ENCODE measurements at places on chromosomes 2 and 18. TPM values are rescaled to one million over a fixed set of nuclear protein-coding genes. Genes with fewer than 3 reads are reported as not detected.

- H3K27me3 ChIP-seq, result no peaks in the 10 kb centered on the region
- no peak overlapping the region for H3K27ac ChIP-seq
- no peak overlapping the region for H3K4me3 ChIP-seq
- no peaks in the 10 kb centered on the region for H3K4me1 ChIP-seq
- no peaks in the 10 kb centered on the region for H3K36me3 ChIP-seq
- no peak for DNase-seq
Observed at GRCh38 chr18:28794459-28795245, 617.7 kb upstream of the CDH2 start.

- H3K4me3 ChIP-seq, result no peak overlapping the region
- H3K27ac ChIP-seq, result no peak overlapping the region
- no peaks in the 10 kb centered on the region for H3K27me3 ChIP-seq
- no peak for DNase-seq
- H3K4me1 ChIP-seq, result no peaks in the 10 kb centered on the region
Observed at GRCh38 chr18:8260319-8260718, 348.9 kb upstream of the RAB12 start.

GRCh38 chr2:176751314-176752227, 461.0 kb upstream of the HNRNPA3 start:
- H3K27me3 ChIP-seq, result peaks cover 22% of the 10 kb centered on the region
- H3K27ac ChIP-seq, result no peak overlapping the region
- no peak for DNase-seq
- H3K36me3 ChIP-seq, result no peaks in the 10 kb centered on the region

- H3K36me3 ChIP-seq, result no peaks in the 10 kb centered on the region
- H3K27ac ChIP-seq, result no peak overlapping the region
- no peak for DNase-seq
- H3K27me3 ChIP-seq, result no peaks in the 10 kb centered on the region
- H3K4me1 ChIP-seq, result no peaks in the 10 kb centered on the region
Observed at GRCh38 chr18:56458770-56459712, 179.4 kb downstream of the TXNL1 start.

- no peaks in the 10 kb centered on the region for H3K27me3 ChIP-seq
- no peak for DNase-seq
- no peak overlapping the region for H3K4me3 ChIP-seq
- no peak overlapping the region for H3K27ac ChIP-seq
- H3K4me1 ChIP-seq, result no peaks in the 10 kb centered on the region
Observed at GRCh38 chr18:9354256-9354655, 19.7 kb downstream of the TWSG1 start.

DNA sequence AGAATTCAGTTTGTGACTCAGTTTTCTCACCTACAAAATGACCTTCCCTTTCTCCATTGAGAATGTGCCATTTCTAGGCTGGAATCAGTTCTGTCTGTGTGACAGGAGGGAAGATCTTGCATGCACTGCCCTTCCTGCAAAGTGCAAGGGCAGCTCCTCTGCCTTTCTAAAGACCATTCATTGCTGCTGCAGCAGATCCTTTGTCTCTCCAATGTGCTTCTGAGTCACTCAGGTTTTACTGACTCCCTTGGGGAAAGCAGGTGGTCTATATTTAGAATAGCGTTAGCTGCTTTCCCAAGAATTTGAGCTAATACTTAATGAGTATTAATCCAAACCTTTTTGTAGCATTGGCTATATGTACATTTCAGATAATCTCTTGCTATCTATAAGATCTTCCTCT, 62.5 kb downstream of the DAW1 start:
- DNase-seq, result no peak
- H3K4me3 ChIP-seq, result no peak overlapping the region
- peaks cover 2% of the 10 kb centered on the region for H3K27me3 ChIP-seq
- H3K27ac ChIP-seq, result no peak overlapping the region
- no peaks in the 10 kb centered on the region for H3K4me1 ChIP-seq
- no peaks in the 10 kb centered on the region for H3K36me3 ChIP-seq

DNA sequence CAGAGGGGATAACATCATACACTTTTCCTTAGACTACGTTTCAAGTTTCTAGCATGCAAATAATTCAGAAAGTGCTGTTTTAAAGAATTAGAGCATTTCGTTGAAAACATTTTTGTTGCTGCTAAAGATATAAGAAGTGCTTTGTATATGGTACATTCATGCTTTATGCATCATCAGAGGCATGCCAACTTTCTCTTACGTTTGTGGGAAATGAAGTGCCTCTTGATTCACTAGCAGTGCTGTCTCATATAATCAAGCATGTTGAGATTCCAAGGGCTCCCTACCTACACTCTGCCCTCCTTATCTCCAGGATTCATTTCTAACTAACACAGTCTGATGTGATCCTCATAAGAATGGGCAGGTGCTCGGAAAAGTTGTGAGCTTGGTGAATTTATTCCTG, 748.6 kb upstream of the DDX18 start:
- H3K27ac ChIP-seq, result no peak overlapping the region
- no peaks in the 10 kb centered on the region for H3K27me3 ChIP-seq
- no peak for DNase-seq
- H3K4me3 ChIP-seq, result no peak overlapping the region
- H3K36me3 ChIP-seq, result no peaks in the 10 kb centered on the region
- H3K4me1 ChIP-seq, result no peaks in the 10 kb centered on the region

GRCh38 chr2:162734866-162735265, 103.7 kb downstream of the KCNH7 start:
- no peak overlapping the region for H3K27ac ChIP-seq
- DNase-seq, result no peak
- H3K27me3 ChIP-seq, result no peaks in the 10 kb centered on the region
- H3K4me1 ChIP-seq, result peaks cover 7% of the 10 kb centered on the region

- no peak overlapping the region for H3K27ac ChIP-seq
- H3K4me1 ChIP-seq, result no peaks in the 10 kb centered on the region
- H3K36me3 ChIP-seq, result peaks cover 3% of the 10 kb centered on the region
- DNase-seq, result no peak
- H3K27me3 ChIP-seq, result no peaks in the 10 kb centered on the region
- no peak overlapping the region for H3K4me3 ChIP-seq
Observed at GRCh38 chr2:45897842-45898241, 246.4 kb downstream of the PRKCE start.

DNA sequence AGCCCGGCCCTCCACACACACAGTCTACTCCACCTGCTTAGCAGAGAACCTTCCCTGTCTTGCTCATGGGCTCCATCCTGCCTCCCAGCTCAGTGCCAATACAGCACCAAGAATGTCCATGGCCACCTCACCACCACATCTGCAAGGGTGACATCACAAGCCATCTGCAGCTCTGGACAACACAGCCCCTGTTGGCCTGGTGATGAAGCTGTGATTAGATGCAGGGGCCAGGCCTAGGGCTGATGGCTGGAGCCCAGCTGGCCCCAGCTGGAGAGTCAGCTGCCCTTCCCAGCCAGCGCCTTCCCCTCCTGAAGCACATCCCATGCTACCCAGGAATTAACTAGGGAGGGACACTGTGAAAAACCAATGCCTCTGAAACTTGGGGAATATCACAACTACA, 91.1 kb downstream of the TTC32 start:
- DNase-seq, result no peak
- no peaks in the 10 kb centered on the region for H3K4me1 ChIP-seq
- H3K4me3 ChIP-seq, result no peak overlapping the region
- H3K36me3 ChIP-seq, result no peaks in the 10 kb centered on the region
- H3K27ac ChIP-seq, result no peak overlapping the region

GRCh38 chr2:229980431-229981184, 58.3 kb downstream of the FBXO36 start:
- H3K27ac ChIP-seq, result no peak overlapping the region
- no peak overlapping the region for H3K4me3 ChIP-seq
- no peaks in the 10 kb centered on the region for H3K27me3 ChIP-seq
- peaks cover 5% of the 10 kb centered on the region for H3K4me1 ChIP-seq
- H3K36me3 ChIP-seq, result no peaks in the 10 kb centered on the region

DNA sequence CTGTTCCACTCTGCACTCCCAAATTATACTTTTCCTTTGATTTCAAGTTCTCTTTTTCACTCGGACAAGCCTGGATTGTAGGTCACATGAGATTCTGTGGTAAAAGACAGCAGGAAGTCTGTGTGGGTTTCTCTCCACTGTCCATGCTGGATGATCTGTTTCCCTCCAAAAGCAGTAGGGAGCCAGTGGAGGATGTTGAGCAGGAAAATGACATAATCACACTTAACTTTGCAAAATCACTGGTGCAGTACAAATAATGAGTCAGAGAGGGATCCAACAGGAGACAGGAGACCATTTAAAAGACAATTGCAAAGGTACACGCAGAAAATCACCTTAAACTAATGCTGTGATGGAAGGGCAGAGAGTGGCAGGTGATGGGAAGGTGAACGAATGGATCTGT, 301.3 kb downstream of the ZNF407 start:
- DNase-seq, result no peak
- peaks cover 18% of the 10 kb centered on the region for H3K4me1 ChIP-seq

DNA sequence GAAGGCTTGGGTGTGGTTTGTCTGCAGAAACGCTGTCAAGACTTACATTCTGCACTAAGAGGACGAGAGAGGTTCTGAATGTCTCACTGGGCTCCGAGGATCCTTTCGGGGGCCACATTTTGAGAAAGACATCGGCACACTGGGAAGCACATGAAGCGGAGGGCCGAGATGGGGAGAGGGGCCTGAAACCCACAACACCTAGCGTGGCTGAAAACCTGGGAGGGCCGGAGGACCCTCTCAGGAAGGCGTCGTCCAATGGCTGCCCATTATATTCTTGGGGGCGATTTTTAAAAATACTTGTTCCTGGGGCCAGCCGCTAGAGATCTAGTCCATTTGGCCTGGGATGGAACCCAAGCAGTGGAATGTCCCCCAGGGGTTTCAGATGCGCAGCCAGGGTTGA, 229.6 kb downstream of the GBX2 start:
- DNase-seq, result no peak
- no peaks in the 10 kb centered on the region for H3K36me3 ChIP-seq
- H3K4me3 ChIP-seq, result no peak overlapping the region
- H3K27ac ChIP-seq, result no peak overlapping the region
- H3K27me3 ChIP-seq, result no peaks in the 10 kb centered on the region
- H3K4me1 ChIP-seq, result no peaks in the 10 kb centered on the region

DNA sequence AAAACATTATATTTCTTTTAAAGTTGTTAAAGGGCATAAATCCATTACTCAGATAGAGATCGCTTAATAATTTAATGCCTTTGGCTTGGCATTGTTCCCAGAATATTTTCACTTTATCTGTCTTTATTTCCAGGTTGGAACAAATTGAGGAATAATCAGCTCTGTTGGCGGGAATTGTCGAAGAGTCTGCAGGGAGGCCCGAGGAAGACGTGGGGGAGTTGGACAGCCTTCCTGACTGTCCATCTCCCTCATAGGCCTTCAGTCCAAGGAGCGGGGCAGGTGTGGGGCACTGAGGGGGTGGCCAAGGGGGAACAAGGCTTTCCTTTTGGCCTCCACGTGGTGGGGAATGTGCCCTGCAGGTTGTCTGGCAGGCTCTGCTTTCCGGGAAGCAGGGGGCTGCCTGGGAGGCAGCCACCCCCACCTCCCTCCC, 179.6 kb downstream of the ZBTB7C start:
- H3K4me3 ChIP-seq, result no peak overlapping the region
- peaks cover 29% of the 10 kb centered on the region for H3K4me1 ChIP-seq
- no peaks in the 10 kb centered on the region for H3K36me3 ChIP-seq
- no peak for DNase-seq
- H3K27ac ChIP-seq, result no peak overlapping the region

- no peak for DNase-seq
- peaks cover 33% of the 10 kb centered on the region for H3K4me1 ChIP-seq
- no peak overlapping the region for H3K4me3 ChIP-seq
Observed at GRCh38 chr2:229855116-229855515, 66.7 kb downstream of the TRIP12 start.

- H3K27me3 ChIP-seq, result peaks cover 12% of the 10 kb centered on the region
- H3K27ac ChIP-seq, result no peak overlapping the region
- H3K4me3 ChIP-seq, result no peak overlapping the region
Observed at GRCh38 chr2:98866033-98866432, 70.0 kb downstream of the CRACDL start.

DNA sequence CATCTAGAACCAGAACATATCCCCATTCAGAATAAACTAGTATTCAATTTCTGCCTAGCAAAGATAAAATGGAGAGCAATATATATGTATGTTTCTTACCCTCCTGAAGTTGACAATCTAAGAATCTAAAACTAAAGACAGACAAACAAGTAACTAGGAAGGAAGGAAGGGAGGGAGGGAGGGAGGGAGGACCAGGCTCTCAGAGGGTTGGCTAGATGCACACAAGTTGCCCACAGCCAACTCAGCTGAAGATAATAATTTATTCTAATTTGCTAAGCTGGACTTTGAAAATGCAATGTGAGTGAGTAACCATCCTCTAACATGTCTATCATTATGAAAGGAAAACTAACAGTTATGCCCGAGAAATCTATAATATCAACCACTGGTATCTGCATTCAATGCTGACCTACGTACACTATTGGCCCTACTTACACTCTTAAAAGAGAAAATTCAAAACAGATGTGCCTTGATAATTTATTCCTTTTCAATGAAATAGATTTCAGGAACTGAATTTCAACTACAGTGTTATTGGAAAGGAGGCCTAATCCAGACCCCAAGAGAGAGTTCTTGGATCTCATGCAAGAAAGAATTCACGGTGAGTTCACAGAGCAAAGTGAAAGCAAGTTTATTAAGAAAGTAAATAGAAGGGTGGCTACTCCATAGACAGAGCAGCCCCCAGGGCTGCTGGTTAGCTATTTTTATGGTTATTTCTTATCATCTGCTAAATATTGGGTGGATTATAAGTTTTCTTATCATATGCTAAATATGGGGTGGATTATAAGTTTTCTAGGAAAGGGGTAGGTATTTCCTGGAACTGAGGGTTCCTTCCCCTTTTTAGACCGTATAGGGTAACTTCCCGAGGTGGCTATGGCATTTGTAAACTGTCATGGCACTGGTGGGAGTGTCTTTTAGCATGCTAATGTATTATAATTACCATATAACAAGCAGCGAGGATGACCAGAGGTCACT, 288.5 kb upstream of the SLC39A10 start:
- DNase-seq, result no peak
- no peak overlapping the region for H3K4me3 ChIP-seq

GRCh38 chr18:12401881-12402280, 5.8 kb upstream of the PRELID3A start:
- no peaks in the 10 kb centered on the region for H3K36me3 ChIP-seq
- no peak overlapping the region for H3K27ac ChIP-seq
- H3K4me1 ChIP-seq, result peaks cover 19% of the 10 kb centered on the region
- peaks cover 34% of the 10 kb centered on the region for H3K27me3 ChIP-seq
- DNase-seq, result no peak

GRCh38 chr18:79252904-79253633, 142.7 kb upstream of the NFATC1 start:
- H3K27me3 ChIP-seq, result no peaks in the 10 kb centered on the region
- H3K4me1 ChIP-seq, result peaks cover 5% of the 10 kb centered on the region
- no peak overlapping the region for H3K27ac ChIP-seq
- H3K4me3 ChIP-seq, result no peak overlapping the region
- no peaks in the 10 kb centered on the region for H3K36me3 ChIP-seq
- peak; percentile 17 for DNase-seq

The PLGLB2 gene
- total RNA-seq, result 1.8 TPM

The TEX44 gene
- not detected for total RNA-seq

The NAT8 gene
- total RNA-seq, result not detected
